ENCODE measurements at places on chromosomes 11 and 22.

- DNase-seq, result no peak
Measured at GRCh38 chr11:111114091-111114490, 131.4 kb upstream of the POU2AF2 start.

- DNase-seq, result no peak
Measured at GRCh38 chr22:38766076-38766777, 10.4 kb upstream of the SUN2 start.

- DNase-seq, result no peak
Measured at GRCh38 chr11:86072211-86072610, 3.3 kb upstream of the PICALM start.

DNA sequence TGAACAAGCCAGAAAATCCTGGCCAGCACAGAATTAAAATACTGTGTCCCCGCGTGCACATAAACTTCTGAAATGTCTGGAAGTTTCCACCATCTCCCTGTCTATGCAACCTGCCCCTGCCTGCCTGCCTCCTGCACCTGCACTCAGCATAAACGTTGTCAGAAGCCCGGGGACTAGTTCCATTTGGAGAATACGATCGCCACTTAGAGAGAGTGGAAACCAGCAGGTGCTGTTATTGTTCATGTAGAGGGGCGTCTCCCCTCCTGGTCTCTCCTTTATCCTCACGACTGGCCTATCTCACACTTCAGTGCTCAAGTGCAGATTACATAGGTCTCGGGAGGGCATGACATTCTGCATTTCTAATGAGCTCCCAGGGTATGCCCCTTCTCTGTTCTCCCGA, 35.6 kb downstream of the MPPED1 start:
- no peak for DNase-seq

- DNase-seq, result no peak
Measured at GRCh38 chr11:66247295-66247694, 21.1 kb upstream of the RAB1B start.

DNA sequence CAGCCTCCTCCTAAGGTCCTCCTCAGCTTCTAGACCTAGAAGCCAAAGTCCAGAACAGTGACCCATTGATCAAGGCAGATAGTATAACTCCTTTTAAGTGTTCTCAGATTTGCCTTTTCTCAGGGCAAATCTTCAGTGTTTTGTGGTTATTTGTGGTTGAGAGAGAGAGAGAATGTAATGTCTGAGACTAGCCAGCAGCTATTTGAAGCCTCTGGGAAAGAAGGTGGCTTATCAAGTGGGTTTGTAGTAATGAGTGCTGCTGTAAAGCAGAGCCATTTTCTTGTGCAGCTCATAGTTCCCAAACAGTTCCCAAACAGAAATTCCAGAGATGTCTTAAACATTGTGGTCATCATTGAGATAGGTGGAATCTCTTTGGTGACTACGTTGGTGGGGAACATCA, 89.5 kb downstream of the RNF169 start:
- DNase-seq, result peak; percentile 25

Data from GM13977 (cell line).